ENCODE measurements at places on chromosomes 5 and 9.

DNA sequence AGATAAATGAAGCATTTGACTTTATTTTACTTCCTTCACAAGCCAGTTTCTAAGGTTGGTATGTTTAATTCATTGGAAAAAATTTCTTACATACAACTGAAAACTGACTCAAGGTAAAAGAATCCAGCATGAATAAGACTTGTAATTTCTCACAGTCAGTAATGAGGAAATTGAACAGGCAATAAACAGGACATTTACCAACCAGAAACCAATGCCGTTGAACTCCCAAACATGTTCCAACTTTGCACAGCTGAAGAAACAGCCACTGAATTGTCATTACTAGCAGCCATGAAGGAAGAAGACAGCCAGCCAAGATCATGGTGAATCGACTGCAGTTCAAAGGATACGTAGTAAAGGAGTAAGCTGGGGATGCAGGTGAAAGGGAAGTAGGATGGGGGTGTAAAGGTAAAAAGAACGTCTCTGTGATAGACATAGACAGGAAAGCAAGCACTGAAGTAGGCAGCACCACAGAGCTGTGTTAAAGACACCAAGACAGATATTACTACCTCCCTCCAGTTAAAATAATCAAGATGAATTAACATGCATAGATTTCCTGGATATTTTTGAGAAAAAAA is 21.3 kb upstream of the SLC12A2 start:
- DNase-seq = no peak

- DNase-seq = no peak
Measured at GRCh38 chr5:31427013-31427723, 104.7 kb downstream of the DROSHA start.

DNA sequence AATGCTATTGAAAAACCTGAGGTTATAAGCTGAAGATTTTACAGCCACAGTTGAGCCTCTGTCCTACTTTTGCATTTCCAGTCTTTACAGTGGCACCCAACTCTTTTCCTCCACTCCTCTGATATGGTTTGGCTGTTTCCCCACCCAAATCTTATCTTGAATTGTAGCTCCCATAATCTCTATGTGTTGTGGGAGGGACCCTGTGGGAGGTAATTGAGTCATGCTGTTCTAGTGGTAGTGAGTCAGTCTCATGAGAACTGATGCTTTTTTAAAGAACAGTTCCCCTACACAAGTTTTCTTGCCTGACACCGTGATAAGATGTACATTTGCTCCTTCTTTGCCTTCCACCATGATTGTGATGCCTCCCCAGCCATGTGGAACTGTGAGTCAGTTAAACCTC is 646.1 kb upstream of the SEMA6A start:
- DNase-seq = no peak

DNA sequence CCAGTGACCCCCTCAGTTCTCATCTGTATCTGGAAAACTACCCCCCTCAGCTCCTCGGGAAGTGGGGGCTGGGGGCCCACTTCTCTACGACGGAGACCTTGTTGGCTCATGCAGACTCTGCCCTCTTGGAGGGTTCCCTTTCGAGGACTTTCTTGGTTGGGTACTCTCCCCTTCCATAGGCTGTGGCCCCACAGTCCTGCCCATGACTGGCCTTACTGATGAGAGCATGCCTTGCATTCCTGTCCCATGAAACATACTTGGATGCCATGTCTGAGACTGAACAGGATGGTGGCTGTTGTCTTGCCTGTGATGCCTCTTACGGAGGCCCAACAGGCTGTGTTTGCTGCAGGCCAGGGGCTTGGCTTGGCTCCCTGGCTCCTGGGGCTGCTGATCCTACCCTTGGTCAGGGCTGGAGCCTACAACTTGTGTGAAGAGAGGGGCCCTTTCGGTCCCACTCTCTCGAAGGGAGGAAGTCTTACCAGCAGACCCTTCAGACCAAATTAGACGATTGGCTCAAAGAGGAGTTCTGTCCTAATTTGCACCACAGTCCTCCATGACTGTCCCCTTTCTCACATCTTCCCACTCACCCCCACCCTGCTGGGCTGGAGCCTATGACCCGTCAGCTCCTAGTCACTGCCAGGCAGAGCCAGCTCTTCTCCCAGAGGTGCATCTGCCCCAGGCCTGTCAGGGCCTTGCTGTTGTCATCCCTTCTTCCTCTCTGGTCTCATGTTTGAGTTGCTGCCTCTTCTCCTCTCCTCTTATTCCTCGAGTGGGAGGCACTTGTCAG is 109.9 kb downstream of the CACNA1B start:
- DNase-seq = no peak
